ENCODE measurements at places on chromosomes 5 and 9.

- no peak for DNase-seq
Observed at GRCh38 chr5:27472871-27473270, 434.5 kb upstream of the CDH9 start.

- no peak for DNase-seq
Observed at GRCh38 chr9:80866576-80867227, 822.6 kb downstream of the TLE1 start.

DNA sequence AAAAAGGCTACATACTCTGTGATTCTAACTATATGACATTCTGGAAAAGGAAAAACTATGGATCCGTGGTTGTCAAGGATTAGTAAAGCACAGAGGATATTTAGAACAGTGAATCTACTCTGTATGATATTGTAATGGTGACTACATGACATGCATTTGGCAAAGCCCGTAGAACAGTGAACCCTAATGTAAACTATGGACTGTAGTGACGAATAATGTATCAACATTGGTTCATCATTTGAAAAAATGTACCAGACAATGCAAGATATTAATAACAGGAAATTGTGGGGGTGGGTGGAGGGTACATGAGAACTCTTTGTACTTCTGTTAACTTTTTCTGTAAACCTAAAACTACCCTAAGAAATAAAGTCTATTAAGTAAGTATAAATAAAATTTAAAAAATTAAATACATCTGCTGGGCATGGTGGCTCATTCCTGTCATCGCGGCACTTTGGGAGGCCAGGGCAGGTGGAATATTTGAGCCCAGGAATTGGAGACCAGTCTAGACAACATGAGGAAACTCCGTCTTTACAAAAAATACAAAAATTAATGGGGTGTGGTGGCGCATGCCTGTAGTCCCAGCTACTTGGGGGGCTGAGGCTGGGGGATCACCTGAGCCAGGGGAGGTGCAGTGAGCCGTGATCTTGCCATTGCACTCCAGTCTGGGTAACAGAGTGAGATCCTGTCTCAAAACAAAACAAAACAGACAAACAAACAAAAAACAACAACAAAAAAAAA lies 101.7 kb upstream of the TBC1D2 start:
- no peak for DNase-seq

DNA sequence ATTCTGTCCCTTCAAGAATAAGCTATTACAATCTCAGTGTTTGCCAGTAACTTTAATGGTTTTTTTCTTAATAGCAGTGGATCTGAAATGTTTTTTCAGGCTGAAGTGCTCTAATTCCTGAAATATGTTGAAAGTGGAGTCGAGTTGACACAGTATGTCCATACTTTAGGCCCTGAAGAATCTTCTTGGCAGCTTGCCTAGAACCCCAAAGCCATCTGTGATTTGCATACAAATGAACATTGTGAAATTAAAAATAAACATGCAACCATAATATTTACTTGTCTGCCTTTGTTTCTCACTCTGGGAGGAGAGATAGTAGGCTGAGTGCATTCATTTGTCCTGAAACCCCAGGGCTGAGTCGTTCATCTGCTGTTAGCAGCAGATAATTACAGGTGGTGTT lies 152.7 kb downstream of the ADCY2 start:
- DNase-seq: no peak

DNA sequence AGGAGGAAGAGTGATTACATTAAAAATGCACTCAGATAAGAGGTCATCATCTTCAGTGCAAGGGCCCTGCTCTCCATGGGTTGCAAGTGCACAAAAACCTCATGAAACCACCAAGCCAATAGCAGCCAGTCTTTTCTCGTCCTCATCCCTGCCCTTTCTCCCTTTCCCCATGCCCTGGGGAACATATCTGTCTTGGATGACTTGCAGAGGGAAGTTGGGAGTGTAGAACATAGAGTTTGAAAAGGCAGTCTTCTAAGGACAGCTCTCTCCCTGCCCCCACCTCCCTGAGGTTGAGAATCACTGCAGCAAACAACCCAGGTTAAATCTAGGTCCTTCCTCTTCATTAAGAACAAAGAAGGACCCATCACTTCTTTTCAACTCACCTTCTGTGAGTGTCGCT lies 22.0 kb downstream of the DDX31 start:
- no peak for DNase-seq

GRCh38 chr9:86901511-86901910 lies 45.8 kb downstream of the GAS1 start:
- no peak for DNase-seq

- no peak for DNase-seq
Observed at GRCh38 chr9:29290516-29290915, 1717.2 kb upstream of the C9orf72 start.

GRCh38 chr9:29213417-29214153 lies 1640.3 kb upstream of the C9orf72 start:
- no peak for DNase-seq

DNA sequence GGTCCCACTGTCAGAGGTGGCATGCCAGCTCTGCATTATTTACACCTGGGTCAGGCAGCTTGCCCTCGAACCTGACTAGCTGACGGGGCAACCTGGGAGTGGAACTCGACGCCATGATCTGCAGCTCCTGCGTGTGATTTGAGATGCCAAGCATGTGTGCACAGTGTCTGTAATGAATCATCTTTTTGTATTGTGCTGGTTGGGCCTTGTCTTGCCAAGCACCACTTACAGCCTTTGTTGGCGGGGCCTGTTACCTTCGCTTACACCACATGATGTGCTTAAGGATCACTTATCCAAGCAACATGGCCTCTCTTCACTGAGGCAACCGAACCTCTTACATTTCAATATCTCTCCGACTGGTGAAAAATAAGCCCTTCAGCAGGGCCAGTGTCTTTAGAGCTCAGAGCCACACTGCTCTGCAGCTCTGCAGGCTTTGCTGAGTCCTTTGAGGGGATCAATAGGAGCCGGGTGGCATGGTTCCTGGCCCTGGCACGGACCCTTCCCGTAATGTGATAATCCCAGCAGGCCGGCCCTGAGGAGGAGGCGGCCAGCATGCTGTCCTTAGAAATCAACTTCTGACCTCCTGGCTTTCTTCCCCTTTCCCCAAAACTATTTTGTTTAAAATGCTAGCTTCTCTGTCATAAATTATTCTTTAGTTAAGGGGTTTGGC lies 297.7 kb upstream of the CD180 start:
- no peak for DNase-seq

DNA sequence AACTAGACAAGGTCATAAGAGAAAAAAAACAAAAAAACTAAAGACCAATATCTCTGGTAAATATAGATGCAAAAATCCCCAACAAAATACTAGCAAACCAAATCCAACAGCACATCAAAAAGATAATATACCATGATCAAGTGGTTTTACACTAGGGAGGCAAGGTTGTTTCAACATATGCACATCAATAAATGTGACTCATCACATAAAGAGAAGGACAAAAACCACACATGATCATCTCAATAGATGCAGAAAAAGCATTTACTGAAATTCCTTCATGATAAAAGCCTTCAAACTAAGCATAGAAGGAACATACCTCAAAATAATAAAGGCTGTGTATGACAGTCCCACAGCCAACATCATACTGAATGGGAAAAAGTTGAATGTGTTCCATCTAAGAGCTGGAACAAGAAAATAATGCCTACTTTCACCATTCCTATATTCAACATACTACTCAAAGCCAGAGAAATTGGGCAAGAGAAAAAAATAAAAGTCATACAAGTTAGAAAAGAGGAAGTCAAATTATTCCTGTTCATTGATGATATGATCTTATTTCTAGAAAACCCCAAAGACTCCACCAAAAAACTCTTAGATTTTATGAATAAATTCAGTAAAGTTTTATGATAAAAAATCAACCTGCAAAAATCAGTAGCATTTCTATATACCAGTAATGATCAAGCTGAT lies 72.2 kb upstream of the FAM169A start:
- DNase-seq: no peak

GRCh38 chr5:175809531-175810121 lies 61.8 kb upstream of the CPLX2 start:
- DNase-seq: peak; percentile 73

DNA sequence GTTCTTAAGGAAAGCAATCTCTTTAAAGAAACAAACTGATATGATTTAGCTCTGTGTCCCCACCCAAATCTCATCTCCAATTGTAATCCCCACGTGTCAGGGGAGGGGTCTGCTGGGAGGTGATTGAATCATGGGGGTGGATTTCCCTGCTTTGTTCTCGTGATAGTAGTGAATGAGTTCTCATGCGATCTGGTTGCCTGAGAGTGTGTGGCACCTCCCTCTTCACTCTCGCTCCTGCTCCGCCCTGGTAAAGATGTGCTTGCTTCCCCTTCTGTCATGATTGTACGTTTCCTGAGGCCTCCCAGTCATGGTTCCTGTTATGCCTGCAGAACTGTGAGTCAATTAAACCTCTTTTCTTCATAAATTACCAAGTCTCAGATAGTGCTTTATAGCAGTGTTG lies 412.7 kb upstream of the SMC2 start:
- no peak for DNase-seq

DNA sequence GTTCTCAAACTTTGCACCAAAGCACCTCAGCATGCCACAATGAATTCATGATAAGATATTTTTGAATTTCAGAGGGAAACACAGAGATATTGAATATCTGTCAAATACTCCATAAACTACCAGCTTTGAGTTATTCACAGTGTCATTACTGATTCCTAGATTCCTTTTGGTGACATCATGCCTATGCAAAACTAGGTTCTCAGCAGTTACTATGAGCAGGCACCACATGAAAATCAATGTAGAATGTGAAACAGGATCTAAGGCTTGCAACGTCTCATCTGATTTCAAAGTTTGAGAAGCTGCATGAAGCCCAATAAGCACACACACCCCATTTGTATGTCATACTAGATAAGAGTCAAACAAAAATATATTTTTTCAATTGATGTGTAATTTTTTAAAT lies 426.5 kb downstream of the NR2F1-AS1 start:
- DNase-seq: no peak

GRCh38 chr9:134938346-134939079 lies 20.8 kb upstream of the FCN1 start:
- DNase-seq: no peak

- DNase-seq: no peak
Observed at GRCh38 chr9:116685166-116685565, 1.9 kb upstream of the TRIM32 start.

DNA sequence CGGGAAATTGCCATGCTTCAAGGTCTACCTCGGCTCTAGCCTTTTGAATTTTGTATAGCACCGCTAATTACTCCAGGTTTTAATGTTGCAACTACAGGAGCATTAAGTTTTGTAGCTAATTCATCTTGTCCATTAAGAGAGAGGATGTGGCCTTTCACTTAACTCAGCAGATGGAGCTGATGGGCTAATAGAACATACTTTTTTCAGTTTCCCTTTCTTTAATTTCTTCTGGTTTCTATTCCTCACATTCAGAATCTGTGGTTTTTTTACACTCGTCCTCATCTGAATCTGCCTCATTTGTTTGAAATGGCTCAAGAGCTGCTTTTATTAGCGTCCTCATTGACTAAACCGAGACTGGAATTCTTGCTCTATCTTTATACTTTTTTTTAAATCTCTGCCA lies 2085.7 kb upstream of the C9orf72 start:
- no peak for DNase-seq

DNA sequence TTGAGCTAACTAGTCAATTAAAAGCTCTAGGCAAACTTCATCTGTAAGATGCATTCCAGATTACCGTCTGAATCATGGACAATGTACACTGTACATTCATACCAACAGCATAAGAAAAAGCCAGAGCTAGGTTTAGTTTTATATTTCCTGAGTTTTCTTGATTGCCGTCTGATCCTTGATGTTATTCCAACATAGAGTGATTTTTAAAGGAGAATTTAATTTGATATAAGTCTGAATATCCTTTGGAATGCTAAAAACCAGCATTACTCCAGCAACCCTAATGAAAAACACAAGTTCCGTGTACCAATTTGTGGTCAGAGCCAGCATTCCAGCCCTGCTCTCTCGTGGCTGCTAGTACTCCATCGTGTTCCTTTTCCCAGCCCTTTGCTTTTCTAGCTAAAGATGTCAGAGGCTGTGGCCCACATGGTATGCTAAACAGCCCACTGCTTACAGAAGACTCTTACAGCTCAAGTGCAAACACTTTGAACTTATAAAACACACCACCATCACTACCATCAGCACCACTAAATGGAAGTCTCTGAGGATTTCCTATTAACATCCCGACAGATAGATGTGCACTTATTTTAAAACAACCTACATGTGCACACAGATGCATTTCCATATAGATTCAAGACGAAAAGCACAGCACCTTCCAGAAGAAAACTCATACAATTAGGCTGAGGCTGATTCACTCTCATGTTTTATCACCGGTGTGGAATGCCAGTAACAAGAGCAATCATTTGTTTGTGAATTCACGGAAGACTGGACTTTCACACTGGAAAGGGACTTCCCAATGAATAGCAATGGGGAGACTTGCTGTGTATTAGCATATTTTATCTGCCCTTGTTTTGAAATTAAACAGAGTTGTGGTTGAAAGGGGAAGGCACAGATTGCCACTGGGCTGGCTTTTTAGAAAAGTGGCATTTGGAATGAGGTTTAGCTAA lies 246.9 kb upstream of the GAS1 start:
- peak; percentile 95 for DNase-seq

GRCh38 chr5:113357696-113358476 lies 76.9 kb downstream of the TSSK1B start:
- DNase-seq: no peak

DNA sequence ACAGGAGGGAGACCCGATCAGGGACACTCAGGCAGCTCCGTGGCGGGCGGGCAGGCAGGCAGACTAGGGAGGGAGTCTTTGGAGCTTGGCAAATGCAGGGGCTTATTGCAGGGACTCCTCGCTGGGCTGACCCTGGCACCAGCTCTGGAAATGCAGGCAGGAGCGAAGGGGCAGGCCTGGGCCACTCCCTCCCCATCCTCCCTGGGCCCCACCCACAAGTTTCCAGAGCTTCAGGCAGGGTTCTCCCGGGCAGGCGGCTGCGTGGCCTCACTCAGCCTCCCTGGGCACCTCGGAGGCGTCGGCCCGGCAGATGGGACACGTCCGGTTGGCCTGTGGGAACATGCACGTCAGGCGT lies 8.5 kb downstream of the RNF44 start:
- no peak for DNase-seq

DNA sequence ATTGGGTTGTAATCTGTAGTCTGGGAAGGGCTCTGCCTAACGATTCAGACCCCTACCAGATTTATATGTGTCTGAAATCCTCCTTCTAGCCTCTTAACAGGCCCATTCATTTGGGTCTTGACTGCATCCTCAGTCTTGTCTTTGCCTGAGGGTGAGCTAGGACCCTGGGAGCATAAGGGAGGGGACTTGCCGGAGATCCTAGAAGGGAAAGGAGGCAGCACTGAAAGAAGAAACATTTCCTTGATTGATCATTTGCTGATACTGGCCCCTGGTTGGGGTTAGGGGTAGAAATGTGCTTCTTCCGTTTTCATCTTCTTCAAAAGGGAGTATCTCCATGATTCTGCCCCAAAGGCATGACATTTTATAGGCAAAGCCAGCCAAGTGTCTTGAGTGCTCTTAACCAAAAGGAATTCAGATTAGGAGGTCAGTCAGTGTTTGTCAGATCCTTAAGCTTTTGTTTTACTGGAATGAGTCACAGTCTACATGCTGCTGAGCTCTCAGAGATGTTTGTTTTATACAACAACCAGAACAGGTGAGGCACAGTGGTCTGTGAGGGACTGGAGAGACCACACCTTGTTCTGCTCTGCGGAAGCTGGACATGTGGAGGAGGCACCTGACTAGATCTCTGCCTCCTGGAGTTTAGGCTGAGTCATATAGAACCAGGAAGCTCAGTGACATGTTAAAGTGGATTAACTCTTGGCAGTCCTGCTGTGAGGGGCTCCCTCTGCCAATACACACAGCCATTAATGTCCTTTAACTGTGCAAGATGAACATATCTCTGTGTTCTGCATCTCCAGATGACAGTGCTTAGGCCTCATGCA lies 37.7 kb downstream of the PCDHAC2 start:
- DNase-seq: no peak
